ENCODE measurements at places on chromosomes 3 and 15.

DNA sequence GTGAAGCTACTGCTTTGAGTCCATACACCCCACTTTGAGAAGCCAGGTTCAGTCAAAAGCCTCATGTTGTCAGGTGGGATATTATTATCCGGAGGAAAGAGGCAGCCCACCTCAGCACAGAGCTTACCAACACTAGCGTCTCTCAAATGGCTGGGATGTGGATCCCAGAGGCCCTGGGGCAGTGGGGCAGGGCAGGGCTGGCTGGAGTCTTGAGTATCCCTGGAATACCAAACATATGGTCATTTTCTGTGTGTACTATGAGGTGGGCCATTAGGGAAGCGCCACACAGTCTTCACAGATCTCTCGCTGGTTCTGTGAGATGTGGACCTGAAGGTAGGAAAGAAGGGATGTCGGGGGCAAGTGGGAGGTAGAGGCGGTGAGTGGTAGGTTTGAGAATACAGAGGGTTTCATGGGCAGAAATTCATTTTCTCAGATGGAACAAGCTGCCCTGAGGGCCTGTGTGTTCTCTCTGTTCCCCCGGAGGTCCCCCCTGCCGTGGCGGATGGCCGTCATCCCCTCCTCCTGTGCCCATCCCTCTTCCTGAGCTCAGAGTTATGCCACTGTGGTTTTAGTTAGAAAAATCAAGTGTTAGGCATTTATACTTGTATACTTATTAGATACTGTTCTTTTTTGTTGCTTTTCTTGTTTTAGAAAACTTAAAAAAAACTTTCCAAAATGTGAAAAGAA, 66.4 kb downstream of the USP13 start:
- no peak for DNase-seq

DNA sequence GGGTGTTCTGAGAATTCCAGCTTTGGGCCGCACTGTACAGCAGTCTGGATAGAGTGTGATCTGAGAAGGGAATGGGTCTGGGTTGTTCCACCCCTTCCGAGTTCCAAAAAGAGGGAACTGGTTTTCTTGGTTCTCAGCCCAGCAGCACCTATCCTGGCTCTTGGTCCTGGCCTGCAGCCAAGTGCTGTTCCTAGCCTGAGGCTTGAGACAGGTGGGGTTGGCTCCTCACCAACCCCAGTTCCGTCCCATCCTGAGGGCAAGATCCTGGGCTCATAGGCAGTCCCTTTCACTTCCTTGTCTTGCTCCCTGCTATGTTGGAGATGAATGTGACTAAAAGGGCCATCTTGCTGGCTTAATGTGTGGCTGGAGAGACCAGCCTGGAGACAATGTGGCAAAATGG, 15.2 kb downstream of the IVD start:
- DNase-seq = no peak

- no peak for DNase-seq
Observed at GRCh38 chr15:82043796-82044372, 1.9 kb downstream of the MEX3B start.

GRCh38 chr3:155330370-155330769, 36.9 kb upstream of the STRIT1 start:
- no peak for DNase-seq

GRCh38 chr3:158269942-158270341, 160.1 kb downstream of the RSRC1 start:
- no peak for DNase-seq

- DNase-seq = no peak
Observed at GRCh38 chr3:52155912-52156311, 1.7 kb upstream of the POC1A start.

DNA sequence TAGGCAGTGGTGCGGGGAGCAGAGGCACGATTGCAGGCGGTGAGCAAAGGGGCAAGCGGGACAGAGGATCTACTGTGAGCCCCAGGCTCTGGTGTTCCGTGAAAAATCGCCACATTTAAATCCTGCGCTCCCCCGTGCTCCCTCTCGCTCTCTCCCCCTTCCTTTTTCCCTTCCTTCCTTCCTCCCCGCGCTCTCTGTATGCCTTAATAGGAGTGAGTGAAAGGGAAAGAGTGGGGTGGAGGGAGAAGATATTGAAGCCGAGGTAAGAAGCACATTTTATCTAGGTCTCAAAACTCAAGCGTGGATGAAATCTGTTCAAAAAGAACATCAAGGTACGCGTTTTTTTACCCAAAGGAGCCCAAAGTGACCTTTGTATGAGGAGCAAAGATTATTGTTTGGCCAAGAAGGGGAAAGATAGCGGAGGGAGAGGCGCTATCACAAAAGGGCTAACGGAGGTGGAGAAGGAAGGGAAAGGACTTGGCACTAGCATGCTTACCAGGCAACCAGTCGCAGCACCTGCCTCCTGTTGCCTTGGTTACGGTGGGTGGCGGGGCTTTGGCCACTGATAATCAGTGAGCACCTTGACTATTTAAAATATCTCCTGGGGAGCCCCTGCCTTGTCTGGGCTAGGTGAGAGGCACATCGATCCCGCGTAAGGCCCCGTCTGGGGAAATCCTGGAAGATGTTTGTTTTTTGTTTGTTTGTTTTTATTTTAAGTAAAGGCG, 14.9 kb upstream of the AEN start:
- no peak for DNase-seq

DNA sequence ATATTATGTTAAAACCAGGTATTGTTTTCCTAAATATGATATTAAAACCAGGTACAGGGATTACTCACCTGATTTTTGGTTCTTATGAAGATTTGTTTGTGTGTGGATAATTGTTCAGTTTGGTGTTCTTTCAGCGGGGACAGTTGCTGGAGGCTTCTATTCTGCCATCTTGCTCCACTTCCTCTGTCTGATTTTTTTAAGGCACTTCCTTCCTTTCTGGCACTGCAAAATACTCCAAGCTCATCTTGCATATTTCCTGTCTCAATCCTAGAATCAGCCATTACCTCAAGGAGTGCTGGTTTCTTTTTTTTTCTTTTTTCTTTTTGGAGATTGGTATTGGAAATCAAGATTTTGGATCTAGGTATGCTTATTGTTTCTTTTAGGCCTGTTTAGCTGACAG, 229.9 kb downstream of the SV2B start:
- no peak for DNase-seq

- DNase-seq = no peak
Observed at GRCh38 chr3:161081633-161082032, 23.5 kb downstream of the B3GALNT1 start.

GRCh38 chr15:39393575-39394335, 187.1 kb upstream of the THBS1 start:
- no peak for DNase-seq

- no peak for DNase-seq
Observed at GRCh38 chr3:167852216-167852615, 116.7 kb downstream of the SERPINI1 start.

DNA sequence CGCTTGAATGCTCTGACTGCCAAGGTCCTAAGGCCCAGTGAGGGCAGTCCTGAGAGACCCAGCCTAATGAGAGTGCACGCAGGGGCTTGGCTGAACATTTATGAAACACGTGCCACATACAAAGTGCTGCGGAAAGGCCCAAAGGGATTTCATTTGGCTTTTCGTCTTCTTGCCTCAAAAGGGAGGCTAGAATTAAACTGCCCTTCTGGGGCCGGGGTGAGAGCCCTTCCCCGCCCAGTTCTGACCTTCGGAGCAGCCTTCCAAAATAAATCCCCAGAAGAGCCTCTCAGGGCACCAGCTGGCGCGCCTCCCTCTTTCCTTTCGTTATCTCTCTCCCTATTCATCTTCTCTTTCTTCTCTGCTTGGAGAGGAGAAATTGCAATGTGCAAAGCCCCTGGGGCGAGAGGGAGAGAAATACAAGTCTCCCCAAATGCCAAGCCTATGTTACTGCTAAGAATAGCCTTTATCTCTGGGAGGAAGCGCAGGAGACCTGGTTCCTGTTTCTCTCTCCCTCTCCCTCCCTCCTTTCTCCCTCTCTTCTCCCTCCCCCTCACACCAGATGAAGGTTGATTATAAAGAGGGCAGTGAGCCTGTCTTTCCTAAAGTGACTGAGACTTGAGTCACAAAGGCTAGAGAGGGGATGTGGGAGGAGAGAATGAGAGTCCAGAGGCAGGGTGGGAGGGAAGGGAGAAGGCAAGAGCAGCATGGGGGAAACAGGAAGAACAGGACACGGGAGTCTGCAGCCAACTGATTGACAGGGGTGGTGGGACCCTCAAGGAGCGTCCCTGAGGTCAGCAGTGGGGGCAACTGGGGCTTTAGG, 36.7 kb upstream of the NDUFB4 start:
- DNase-seq = no peak

DNA sequence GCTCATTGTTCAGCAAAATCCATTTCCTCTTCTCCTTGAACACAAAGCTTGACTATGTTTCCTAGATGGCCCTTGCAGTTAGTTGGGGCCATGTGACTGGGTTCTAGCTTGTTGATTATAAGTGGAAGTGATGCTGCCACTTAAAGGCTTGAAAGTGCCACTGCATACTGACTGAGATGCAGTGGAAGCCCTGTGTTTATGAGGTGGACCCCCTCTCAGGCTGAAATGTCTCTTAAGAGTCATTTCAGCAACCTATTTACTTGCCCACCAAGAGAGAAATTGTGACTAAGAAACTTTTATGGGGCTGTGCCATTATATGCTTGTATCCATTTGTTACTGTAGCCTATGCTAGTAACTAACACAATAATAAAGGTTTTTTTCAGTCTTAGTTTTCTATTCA, 8.4 kb upstream of the ANP32A start:
- no peak for DNase-seq

Measured in NCI-H187 treated with DMSO at 0.1 percent for 48 hours (cell line).